Stimulated activated CD8-positive, alpha-beta memory T cell treated with anti-CD3 and anti-CD28 coated beads, Interleukin-2, amount 100 ng/mL, for 1 hour (primary cell): ENCODE measurements at places on chromosomes 5 and 9.

- DNase-seq: no peak
These were observed 52.5 kb downstream of the GADD45G start for GRCh38 chr9:89657295-89657694.

- DNase-seq: peak; percentile 28
These were observed 1.4 kb upstream of the ADAMTSL2 start for GRCh38 chr9:133532937-133533668.

GRCh38 chr5:1515311-1515920 lies 8.3 kb downstream of the LPCAT1 start:
- no peak for DNase-seq

DNA sequence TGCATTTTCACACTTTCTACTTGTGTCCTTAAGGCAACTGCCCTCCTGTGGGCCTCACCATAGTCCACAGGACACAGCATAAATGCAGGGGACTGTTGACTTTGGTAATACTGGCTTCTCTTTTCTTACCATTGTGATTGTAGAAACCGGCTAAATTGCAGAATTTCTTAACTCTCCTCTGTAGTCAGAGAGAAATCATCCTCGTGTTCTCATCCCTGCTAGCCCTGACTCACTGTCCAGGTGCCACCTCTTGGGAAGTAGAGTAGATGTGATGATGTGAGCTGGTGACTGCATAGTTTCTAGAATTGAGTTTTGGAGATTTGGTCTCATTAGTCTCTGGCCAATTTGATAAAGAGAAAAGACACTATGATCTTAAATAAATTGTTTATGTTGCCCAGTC lies 5.5 kb downstream of the PHF24 start:
- DNase-seq: no peak

GRCh38 chr5:176825957-176826356 lies 15.6 kb downstream of the UNC5A start:
- DNase-seq: no peak

DNA sequence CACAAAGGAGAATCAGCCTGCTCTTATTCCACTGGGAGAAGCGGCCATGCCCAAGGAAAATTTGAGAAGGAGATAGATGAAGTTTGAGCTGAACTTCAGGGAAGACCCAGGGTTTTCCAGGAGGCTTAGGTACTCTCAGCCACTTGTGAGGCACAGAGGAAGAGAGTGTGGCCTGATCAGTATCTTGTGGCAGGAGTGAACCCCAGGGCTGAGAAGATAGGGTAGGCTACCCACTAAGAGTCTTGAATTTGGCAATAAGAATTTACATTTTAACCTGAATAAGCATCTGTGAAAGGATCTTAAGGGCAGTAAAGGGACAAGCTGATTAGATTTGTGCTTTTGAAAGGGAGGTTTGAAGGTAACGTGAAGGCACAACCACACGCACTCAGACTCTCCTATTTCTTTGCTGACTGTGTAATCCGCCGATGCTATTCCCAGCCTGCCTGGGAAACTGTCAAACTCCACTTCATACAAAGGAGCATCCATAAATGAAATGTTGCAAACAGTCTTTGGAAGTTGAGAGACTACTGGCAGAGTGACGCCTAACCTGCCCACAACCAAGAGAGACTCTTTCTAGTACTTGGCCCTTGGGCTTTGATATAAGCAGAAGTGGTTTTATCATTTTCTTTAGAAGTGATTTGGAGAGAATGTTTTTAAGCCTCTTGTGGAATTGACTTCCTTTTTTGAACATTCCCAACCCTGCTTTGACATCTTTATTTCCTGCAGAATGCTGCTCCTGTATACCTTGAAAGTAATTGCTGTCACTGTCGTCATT lies 108.2 kb upstream of the VCAN start:
- no peak for DNase-seq

GRCh38 chr9:34463901-34464232 lies 5.3 kb downstream of the DNAI1 start:
- DNase-seq: no peak

DNA sequence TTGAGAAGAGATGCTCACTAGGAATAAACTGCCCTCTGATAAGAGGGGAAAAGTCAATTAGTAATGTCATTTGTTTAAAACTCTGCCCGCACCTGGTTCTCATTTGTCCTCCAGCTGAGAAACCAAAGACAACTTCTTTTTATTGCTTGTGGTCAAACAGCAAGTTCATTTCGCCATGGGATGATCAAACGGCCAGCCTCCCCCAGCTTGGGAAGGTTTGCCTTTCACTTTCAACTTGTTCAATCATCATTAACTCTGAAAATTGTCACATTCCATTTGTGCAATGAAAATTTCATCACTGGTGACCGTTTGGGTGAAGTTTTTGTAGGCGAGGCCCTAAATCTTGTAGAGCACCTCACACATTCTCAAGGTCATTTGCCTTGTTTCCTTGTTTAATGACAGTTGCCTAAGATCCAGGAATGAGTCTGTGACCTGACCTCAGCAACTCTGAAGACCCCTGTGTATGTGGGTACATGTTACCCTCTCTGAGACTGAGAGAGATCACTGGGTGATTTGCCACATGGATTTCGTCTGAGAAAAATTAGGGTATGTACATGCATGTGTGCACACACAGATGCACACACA lies 117.7 kb downstream of the MARCHF3 start:
- DNase-seq: no peak

GRCh38 chr9:37787059-37787458 lies 2.2 kb upstream of the EXOSC3 start:
- DNase-seq: no peak

DNA sequence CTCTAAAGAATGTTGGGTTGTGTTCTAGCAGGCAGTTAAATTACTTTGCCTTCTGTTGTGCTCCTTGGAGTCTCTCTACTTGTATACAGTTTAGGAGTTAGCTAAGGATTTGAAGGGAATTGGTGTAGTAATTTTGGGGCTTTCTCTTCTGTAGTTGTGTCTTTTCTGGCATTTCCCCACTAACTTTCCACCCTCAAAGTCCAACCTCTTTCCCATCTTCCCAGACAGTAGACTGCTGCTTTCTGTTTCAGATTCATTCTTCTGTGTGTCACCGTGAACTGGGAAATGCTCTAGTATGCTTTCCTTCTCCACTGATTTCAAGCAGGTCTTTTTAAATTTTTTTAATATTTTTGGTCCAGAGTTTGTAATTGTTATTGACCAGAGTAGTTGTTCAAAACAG lies 4.5 kb upstream of the ANGPTL2 start:
- no peak for DNase-seq

- DNase-seq: no peak
These were observed 6.3 kb upstream of the IRF1 start for GRCh38 chr5:132496631-132497487.

- DNase-seq: no peak
These were observed 21.8 kb upstream of the SLC12A7 start for GRCh38 chr5:1133510-1134201.

DNA sequence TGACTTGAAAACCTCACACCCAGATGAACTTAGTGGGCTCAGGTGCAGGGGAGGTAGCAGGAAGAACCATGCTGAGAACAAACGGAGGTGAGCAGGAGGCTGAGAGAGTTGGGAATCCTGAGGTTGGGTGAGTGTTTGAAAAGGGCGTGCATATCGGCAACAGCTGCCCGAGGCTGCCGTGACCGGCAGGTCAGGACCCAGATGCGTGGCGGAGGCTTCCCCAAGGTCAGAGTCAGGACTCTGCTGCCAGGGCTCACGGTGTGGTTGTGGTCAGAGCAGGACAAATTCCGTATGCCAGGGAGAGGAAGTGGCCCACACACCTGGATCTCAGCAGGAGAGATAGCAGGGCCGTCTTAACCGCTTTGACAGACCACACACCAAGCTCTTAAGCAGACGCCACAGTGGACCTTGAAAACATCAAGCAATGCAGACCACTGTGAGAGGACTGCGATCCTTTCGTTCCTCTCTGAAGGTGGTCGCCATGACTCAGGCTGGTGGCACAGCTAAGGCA lies 43.1 kb downstream of the ADAMTS16 start:
- no peak for DNase-seq

DNA sequence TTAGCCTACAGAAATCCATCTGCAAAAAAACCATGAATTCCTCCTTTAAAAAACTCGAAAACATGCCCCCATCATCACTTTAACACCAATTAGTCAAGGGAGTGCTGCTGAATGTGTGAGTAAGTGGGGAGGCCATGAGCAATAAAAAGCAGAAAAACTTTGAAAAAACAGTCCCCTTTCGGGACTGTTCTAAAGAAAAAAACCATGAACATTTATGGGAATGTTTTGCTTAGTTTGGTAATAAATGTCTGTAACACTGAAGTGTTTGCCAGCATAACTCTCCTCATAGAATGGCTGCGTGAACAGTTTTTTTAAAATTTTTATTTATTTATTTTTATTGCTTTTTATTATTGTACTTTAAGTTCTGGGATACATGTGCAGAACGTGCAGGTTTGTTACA lies 99.4 kb upstream of the TARS1 start:
- DNase-seq: no peak
